ENCODE measurements at places on chromosomes 3 and 15.

DNA sequence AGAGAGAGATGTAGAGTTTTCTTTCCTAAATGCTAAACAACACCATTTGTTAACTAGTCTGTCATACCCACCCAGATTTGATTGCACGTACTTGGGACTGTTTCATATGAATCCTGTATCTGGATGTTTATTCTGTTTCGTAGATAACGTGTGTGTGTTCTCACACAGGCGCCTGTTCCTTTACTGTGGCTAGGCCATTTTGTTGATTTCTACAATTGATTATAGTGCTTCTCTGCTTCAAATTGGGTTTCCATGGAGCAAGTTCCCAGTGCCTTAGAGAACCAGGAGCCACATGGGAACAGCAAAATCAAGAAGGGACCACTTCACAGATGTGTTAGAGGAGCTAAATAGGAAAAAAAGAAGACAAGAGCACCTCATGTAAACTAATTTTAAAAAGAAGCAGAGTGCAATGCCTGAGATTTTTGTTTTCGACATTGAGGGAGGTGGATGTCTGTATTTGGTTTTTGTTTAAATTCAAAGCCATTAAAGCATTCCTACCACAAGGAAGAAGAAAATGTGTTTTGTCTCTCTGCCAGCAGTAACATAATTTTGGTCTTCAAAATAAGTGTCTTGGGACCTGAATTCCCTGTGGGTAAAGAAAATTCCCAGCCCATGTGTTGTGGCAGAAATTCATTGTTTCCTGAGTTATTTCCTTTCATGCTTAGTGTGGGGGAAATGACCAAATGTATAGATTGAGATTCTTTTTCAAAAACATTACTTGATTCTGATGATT is 424.0 kb upstream of the C2CD4B start:
- no peak for DNase-seq

DNA sequence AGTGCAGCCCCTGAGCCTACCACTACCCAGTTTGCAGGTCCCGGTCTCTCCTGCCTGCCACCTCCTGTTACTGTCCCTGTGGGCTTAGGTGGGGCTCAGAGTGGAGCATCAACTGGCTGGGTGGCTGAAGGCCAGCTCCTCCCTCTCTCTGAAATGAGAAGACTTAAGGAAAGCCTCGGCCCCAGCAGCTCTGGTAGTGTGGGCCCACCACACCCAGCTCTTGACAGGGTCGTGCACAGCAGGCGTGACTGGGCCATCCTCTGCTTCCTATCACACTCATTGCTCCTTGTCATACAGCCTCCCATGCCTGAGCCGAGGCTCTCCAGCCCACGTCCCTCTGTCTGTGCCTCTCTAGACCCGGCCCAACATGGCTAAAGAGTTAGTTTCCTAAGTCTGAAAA is 142.7 kb upstream of the LINGO1 start:
- no peak for DNase-seq

- DNase-seq = no peak
These were observed 145.0 kb downstream of the LRRK1 start for GRCh38 chr15:101063891-101064794.

DNA sequence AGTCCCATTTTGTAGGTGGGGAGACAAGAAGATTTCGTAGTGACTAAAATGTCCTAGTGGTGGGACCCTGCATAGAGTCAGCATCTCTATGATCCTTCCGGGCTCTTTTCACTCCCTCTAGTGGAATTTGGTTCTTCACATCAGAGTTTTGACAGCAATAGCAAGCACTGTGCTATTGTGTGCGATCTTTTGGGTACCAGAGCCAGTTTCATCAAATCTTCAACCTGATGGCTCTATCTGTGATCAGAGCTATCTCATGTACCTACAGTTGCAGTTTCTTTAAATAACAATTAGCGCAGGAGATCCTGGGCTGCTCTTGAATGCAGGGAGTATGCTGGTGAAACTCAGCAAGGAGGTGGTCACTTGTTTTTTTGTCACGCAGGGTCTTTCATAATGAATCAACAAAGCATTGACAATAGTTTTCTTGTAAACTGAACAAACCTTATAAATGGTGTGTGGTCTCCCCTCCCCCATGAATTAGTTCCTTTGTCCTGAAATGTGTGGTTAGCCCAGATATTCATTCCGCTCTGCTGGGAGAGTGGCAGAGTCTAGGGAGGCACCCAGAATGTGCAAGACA is 257.2 kb upstream of the SOX2 start:
- no peak for DNase-seq

DNA sequence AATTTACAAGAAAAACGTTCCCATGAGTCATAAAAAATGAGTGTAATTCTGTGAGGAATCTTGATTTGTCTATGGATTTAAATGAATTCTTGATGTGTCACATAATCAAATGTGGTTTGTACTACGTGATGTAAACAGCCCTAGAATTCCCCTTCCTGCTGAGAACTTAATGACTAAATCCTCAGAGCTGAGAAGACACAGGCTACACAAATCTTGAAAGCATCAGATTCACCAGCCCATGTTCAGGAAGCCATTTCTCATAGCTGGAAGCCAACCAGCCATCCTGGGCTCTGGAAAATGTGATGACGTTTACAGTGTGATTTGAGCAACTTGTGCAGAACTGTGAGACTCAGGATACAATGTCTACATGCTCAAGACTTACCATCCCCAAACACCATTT is 193.7 kb upstream of the MME start:
- no peak for DNase-seq

DNA sequence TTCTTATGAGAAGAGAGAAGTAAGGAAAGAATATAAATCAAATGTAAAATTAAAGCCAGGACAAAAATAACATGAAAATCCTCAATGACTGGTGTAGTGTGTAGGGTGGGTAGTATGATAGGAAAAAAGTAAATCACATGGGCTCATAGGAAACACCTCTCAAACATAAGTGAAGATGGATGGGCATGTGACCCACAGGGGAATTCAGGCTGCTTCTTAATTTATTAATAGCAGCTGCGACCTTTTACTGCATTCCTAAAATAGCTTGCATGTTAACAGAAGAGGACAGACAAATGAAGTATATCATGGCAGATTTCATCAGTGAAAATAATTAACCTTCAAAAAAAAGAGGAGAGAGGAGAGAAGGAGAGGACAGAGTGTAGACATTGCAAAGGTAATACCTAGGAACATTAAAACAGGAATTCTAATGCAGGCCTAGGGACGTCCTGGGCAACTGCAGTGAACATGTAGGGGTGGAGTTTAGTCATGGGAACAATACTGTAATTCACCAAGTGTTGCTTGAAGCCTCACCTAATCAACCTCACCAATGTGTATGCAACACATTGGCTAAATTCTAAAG is 132.9 kb downstream of the KCNMB2 start:
- no peak for DNase-seq

- no peak for DNase-seq
These were observed 114.7 kb upstream of the CCNL1 start for GRCh38 chr3:157274644-157275137.

DNA sequence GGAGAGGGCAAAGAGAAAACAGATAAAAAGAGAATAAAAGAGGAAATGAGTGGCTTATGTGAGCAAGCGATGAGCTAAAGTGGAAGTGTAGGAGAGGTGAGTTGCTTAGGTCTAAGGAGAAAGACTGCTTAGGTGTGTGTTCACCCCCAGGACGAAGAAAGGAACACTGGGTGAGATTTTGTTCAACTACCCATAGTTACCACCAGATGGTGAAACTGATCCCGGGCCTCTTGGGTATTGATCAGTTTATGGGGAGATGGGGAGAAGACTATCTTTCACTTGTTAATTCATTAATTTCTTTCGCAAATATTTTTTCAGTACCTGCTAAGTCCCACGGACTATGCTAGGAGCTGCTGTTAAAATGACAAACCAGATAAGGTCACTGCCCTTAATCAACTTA is 33.9 kb downstream of the GAP43 start:
- DNase-seq = no peak

DNA sequence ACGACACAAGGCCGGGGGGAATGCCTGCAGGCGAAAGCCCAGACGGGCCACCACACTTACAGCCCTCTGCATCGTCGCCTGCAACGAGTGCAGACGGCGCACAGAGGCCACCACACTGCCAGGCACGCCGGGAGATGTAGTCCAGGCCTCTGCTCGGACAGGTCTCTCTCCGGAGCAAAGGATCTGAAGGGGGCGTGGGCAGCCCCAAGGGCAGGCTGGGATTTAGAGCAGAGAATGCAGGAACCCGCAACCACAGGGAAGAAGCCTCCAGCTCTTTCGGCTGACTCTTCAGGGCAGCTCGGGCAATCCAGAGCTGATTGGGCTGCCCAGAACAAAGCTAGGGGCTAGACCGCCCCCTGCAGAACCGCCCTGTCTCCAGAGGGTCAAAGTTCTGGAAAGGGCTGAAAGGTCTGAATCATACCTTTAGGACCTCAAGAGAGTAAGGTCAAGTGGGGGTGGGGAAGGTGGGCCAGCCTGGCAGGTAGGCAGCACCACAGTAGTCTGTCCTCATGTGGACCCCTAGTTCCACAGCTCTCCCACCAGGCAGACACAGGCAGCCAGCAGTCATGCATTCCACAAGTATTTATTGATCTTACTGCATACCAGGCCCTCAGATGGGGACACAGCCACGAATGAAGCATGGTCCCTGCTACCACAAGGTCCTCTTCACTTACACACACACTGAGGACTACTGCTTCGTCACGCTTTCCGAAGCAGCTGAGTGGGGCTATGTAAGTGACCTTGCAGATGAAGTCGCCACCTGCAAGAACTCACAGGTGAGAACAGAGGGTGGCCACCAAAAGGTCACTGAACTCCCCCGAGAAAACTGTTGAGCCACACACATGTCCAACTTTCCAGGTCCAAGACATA is at the start of gene AMT:
Gene AMT (minus strand): TSS at position 95 of the 870 bp plus-strand sequence. CDS start 23 bp downstream, at position 72.
- no peak for DNase-seq

- DNase-seq = no peak
These were observed at the start of gene IL20RB for GRCh38 chr3:136957751-136958288. Gene IL20RB (plus strand): TSS chr3:136957983. CDS start chr3:136958114, 131 bp downstream.

GRCh38 chr3:35646081-35646480 is 6.8 kb downstream of the ARPP21 start:
- no peak for DNase-seq

DNA sequence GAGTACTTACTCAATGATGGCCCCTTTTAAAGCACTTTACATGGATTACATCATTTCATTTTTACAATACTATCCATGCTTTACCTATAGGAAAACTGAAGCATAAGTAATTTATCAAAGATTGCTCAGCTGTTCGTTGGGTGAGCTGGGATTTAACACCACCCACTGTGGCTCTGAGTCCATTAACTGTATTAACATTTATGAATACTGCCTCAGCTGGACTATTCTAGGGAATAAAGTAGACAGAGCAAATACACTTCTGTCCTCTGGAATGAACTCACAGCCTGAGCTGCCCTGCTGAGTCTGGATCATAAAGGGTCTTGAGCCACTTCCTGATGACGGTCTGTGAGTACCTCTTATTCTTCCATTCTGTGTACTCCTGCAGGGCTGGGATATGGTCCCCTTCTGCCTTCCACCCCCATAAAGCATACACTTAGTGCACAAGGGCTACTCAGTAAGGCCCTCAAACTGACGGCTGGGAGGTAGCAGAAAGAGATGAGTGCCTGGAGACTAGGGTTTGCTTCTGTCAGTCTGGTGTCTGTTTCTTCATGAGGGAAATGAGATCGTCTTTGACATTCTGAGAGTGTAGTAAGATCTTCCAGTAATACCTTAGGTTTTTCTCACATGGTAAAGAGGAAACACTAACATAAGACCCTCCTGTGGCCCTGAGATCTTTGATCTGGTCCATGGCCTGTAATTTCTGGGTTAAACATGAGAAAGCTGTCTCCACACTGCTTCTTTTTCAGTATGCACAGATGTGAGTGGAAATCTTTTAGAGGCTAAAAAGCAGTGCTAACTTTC is 12.6 kb upstream of the ST6GAL1 start:
- no peak for DNase-seq

DNA sequence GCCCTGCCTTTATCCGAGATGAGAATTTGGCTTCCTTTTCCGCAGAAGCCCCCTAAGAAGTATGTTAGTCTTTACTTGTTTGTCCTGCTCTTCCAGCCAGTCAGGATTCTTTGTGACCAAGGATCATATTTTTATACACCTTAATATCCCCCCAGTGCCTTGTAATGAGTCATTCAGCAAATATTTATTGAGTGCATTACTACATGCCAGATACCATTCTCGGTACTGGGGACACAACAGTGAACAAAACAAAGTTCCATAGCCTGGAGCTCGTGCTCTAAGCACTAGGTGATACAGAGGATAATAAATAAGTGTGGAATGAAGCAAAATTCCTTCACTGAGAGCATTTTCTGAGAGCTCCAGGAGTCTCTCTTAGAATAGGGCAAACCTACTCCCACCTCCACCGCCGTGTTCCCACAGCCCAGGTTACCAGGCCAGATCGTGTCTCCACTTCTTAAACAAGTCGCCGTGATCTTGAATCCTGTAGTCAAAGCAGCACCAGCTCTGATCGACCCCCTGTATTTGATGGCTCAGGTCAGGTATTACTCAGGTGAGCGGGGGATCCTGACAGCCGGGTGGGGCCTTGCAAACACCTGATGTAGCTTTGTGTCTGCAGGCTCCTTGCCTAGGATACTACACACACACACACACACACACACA is 18.5 kb downstream of the TTC21A start:
- no peak for DNase-seq

GRCh38 chr15:56557415-56557814 is 92.5 kb upstream of the MNS1 start:
- DNase-seq = no peak

GRCh38 chr3:25572919-25573385 is 91.8 kb downstream of the TOP2B start:
- DNase-seq = no peak

DNA sequence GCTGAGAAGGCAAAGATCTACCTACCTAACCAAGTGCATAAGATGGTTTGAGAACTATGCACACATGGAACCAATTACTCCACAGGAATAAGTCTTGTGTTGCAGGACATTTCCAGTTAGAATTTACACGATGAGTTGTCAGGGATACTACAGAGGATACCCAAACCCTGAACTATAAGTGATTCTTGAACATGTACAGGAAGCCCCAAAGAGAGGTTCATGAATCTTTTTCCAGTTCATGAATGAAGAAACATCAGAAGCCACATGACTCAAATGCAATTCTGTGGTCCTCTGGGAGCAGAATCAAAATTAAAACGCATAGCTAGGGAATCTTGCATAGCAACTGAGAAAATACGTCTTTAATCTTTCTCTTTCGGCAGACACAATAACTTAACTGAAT is 114.1 kb upstream of the LMCD1 start:
- no peak for DNase-seq

GRCh38 chr3:117455782-117456181 is 746.2 kb downstream of the TUSC7 start:
- DNase-seq = no peak

All from CD4-positive, alpha-beta T cell treated with Interferon gamma for 1 hour (primary cell).